ENCODE measurements at places on chromosomes 6 and 20. TPM values are rescaled to one million over a fixed set of nuclear protein-coding genes. Genes with fewer than 3 reads are reported as not detected.

The SNPH gene
- 7.7 TPM for total RNA-seq

The MLN gene
- total RNA-seq, result not detected

The TFAP2B gene
- total RNA-seq, result under 0.01 TPM

The GHRH gene
- total RNA-seq, result not detected

The TBXT gene
- total RNA-seq, result not detected

The PRDM13 gene
- total RNA-seq, result not detected

The NNAT gene
- 2.8 TPM for total RNA-seq

The FAM8A1 gene
- total RNA-seq, result 12.0 TPM

The TSPO2 gene
- not detected for total RNA-seq

The SLC22A7 gene
- not detected for total RNA-seq

The TDP2 gene
- 44.4 TPM for total RNA-seq

The ANGPT4 gene
- not detected for total RNA-seq

The BTNL2 gene
- total RNA-seq, result not detected

The MAP7 gene
- 0.49 TPM for total RNA-seq

The DEFB124 gene
- total RNA-seq, result not detected

The CYB5R4 gene
- total RNA-seq, result 7.2 TPM

The PNPLA1 gene
- total RNA-seq, result not detected

The PLCB1 gene
- 46.5 TPM for total RNA-seq

The TEAD3 gene
- 4.6 TPM for total RNA-seq

The TMC2 gene
- total RNA-seq, result not detected
